Upper lobe of right lung (tissue), 1 donor: ENCODE measurements at places on chromosomes 3 and 15.

DNA sequence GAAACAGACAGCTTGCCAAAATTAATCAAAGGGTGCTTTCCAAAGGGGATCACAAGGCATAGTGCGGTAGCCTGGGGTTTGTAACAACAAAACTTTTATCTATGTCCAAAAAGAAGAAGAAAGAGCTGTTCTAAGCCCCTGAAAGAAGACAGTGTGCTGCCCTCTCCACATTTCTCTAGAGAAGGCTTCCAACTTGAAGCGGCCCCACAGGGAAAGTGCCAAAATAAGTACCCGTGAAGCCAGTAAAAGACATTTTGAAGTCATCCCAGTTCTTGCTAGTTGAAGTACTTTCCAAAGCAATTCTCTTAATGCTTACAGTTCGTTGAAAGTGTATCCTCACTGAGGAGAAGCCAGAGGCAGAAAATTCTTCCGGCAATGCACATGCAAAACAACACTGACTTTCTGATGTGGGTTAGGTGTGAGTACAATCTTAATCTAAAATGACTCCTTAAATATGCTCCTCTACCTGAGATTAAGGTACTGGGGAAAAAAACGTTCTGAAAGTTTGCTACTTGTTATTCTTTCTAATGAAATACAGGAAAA is 21.3 kb downstream of the GPR15 start:
- no peaks in the 10 kb centered on the region for H3K4me1 ChIP-seq
- H3K27me3 ChIP-seq, result peaks cover 4% of the 10 kb centered on the region
- H3K27ac ChIP-seq, result no peak overlapping the region
- no peak for DNase-seq
- H3K4me3 ChIP-seq, result no peak overlapping the region
- H3K36me3 ChIP-seq, result no peaks in the 10 kb centered on the region

GRCh38 chr3:62803276-62803675 is 71.9 kb downstream of the CADPS start:
- H3K27me3 ChIP-seq, result no peaks in the 10 kb centered on the region
- no peaks in the 10 kb centered on the region for H3K4me1 ChIP-seq
- no peak for DNase-seq
- no peaks in the 10 kb centered on the region for H3K36me3 ChIP-seq
- no peak overlapping the region for H3K27ac ChIP-seq
- H3K4me3 ChIP-seq, result no peak overlapping the region

- no peak overlapping the region for H3K4me3 ChIP-seq
- H3K27ac ChIP-seq, result no peak overlapping the region
- H3K4me1 ChIP-seq, result no peaks in the 10 kb centered on the region
- H3K36me3 ChIP-seq, result no peaks in the 10 kb centered on the region
- peaks cover 67% of the 10 kb centered on the region for H3K27me3 ChIP-seq
These were observed 58.8 kb upstream of the GOLGA8A start for GRCh38 chr15:34496207-34496995.

- no peaks in the 10 kb centered on the region for H3K4me1 ChIP-seq
- H3K4me3 ChIP-seq, result no peak overlapping the region
- H3K27ac ChIP-seq, result no peak overlapping the region
- DNase-seq, result no peak
- H3K27me3 ChIP-seq, result no peaks in the 10 kb centered on the region
These were observed 254.6 kb upstream of the RBMS3 start for GRCh38 chr3:29026286-29026685.

- no peak overlapping the region for H3K4me3 ChIP-seq
- no peak overlapping the region for H3K27ac ChIP-seq
- H3K4me1 ChIP-seq, result peaks cover 12% of the 10 kb centered on the region
- peaks cover 11% of the 10 kb centered on the region for H3K36me3 ChIP-seq
These were observed 135.0 kb downstream of the STAG1 start for GRCh38 chr3:136617198-136617597.

DNA sequence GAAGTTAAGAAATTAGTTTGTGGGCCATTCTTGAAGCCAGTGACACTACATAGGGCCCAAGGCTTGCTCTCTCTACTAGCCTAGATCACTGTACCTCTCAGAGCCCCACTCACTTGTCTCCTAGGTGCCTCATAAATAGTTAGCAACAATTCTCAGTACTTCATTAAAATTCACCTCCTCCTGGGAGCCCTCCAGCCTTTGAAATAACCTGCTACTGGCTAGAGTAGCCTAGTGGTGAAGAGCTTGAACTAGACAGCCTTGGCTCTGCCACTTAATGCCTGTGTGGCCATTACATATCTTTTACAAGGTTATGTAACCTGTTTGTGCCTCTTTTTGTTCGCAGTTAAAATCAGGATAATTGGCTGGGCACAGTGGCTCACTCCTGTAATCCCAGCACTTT is 89.3 kb downstream of the UBE2E2 start:
- H3K4me3 ChIP-seq, result no peak overlapping the region
- H3K27ac ChIP-seq, result no peak overlapping the region
- H3K4me1 ChIP-seq, result no peaks in the 10 kb centered on the region
- H3K36me3 ChIP-seq, result no peaks in the 10 kb centered on the region
- H3K27me3 ChIP-seq, result no peaks in the 10 kb centered on the region

GRCh38 chr15:78004919-78005634 is 72.4 kb downstream of the TBC1D2B start:
- H3K4me3 ChIP-seq, result no peak overlapping the region
- DNase-seq, result peak; percentile 87
- peaks cover 52% of the 10 kb centered on the region for H3K4me1 ChIP-seq

DNA sequence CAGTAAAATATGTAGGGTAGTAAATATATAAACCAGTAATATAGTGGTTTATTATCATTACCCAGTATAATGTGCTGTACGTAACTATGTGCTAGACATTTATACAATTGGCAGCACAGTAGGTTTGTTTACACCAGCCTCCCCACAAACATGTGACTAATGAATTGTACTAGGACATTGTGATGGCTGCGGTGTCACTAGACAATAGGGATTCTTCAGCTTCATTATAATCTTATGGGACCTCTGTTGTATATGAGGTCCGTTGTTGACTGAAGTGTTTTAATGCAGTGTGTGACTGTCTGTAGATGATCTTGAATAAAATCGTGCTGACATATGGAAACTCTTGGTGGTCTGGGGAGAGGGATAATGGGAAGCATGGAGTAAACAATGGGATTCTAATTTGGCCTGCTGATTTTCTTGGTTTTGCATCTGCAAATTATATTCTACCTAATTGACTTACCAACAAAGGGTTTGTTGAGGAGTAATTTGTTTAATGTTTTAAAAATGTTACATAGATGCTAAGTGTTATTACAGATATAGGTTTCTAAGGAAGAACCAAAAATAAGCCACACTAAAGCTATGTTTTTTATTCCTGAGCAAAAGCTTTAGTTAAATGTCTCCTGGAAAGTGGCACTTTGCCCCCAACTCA is 496.5 kb upstream of the TBL1XR1 start:
- H3K27me3 ChIP-seq, result no peaks in the 10 kb centered on the region
- no peak overlapping the region for H3K4me3 ChIP-seq
- DNase-seq, result no peak
- no peaks in the 10 kb centered on the region for H3K36me3 ChIP-seq
